CD14-positive monocyte (primary cell): ENCODE measurements at places on chromosomes 2 and 18.

DNA sequence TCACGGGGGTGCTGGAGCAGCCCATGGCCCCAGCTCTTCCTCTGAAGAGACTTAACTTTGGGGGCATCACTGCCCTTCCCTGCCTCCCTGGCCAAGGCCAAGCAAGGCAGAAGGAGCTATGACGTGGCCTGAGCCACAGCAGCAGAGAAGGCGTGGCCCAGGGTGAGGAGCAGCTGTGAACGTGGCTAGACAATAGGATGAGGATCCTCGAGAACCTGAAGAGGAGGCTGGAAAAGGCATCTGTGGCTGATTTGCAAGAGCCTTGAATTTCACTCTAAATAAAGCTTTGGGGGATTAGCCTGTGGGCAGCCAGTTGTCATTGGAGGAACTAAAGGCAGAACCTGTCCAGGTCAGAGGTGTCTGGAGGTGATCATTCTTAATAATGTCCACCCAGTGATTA lies 652.9 kb upstream of the ID2 start:
- DNase-seq: no peak

- no peak for DNase-seq
Observed at GRCh38 chr2:109080109-109080508, 48.9 kb upstream of the SH3RF3 start.

DNA sequence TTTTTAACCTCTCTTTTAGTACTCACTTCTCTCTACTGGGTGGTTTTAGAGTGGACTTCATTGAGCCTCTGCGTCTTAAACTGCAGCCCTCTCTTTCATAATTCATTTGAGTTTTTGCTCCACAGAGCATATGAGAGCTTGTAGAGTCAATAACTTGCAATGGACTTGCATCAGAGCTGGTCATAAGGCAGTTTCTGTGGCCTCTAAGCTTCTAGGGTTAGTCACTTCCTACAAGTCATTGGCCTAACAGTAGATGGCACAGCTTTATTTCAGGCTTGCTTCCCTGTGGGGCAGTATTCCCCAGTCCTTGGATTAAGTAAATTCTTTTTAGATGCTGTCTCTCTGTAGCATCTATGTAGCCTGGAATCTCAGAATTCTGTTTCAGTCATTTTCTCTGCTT lies 1435.7 kb downstream of the LRP1B start:
- DNase-seq: no peak

- no peak for DNase-seq
Observed at GRCh38 chr2:150733051-150733618, 245.7 kb upstream of the RND3 start.

DNA sequence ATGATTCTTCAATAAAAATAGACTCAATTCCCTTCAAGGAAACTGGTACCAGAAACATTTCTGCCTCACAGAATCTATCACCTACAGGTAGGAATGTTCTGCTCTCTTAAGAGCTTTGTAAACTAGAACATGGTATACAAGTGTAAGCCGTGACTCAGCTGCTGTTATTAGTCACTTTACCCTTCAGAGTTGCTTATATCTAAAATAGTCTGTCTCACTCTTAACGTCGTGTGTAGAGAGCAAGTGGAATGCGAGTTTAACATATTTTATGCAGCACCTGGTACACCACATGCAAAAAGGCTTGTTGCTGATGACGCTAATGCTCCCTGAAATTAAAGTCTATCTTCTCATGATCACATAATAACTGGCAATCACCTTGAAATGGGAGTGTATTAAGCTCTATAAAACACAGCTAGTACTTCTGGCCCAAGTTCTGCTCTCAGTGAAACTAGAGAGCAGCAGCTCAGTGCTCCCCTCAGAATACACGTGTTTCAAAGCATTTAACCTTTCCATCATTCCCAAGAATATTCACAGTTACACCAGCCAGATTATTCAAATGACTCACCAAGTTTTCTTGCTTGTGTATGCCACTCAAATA lies 420.0 kb downstream of the ZEB2 start:
- DNase-seq: no peak

- peak; percentile 92 for DNase-seq
Observed at GRCh38 chr2:101328474-101329007, 20.0 kb upstream of the RNF149 start.

- no peak for DNase-seq
Observed at GRCh38 chr2:29097569-29097968, 17.6 kb upstream of the CLIP4 start.

- DNase-seq: no peak
Observed at GRCh38 chr2:239305222-239305575, 95.6 kb downstream of the HDAC4 start.

- no peak for DNase-seq
Observed at GRCh38 chr2:188391354-188391753, 99.7 kb downstream of the GULP1 start.

GRCh38 chr18:73973972-73974371 lies 173.7 kb downstream of the FBXO15 start:
- DNase-seq: no peak

GRCh38 chr2:102238039-102238756 lies 51.4 kb downstream of the IL1RL2 start:
- DNase-seq: peak; percentile 57

DNA sequence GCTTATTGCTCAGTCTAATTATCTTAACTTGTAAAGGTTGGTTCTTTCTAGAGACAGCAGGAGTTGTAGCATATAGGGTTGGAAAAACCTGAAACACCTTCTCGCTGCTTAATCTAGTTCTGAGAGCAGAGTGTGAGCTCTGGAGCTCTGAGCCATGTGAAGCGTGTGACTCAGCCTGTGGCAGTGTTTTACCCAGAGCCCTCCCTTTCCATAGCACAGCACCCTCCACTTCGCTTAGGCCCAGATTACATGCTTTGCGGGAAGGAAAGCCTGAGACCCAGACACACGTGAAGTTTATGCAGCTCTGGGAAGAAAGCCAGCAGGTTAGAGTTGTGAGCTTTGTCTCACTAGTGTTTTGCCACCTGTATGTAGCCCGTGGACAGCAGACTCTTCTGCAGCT lies 74.5 kb downstream of the INPP4A start:
- DNase-seq: no peak

DNA sequence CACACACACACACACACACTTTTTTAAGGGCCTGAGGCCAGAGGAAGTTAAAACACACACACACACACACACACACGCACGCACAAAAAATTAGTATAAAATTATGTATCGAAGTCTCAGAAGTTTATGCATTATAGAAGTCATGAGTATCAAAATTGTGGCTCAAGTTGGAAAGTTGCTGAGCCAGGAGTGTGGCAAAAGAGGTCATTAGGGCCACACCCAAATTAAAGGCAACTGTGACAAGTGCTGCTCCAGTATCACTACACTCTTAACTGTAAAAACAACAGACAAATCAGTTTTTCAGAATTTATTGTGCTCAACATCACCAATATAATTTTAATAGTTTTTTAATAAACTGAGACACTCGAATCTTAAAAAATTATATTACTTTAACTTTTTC lies 36.9 kb downstream of the YWHAQ start:
- no peak for DNase-seq

GRCh38 chr2:150853263-150853662 lies 365.8 kb upstream of the RND3 start:
- DNase-seq: no peak

GRCh38 chr2:230413479-230413878 lies 2.5 kb upstream of the SP100 start:
- DNase-seq: no peak

GRCh38 chr2:161160226-161161073 lies at the start of gene TANK:
Gene TANK (plus strand): TSS chr2:161160428. CDS start chr2:161179663, 19,235 bp downstream.
- peak; percentile 96 for DNase-seq

GRCh38 chr2:70743677-70744076 lies 24.3 kb downstream of the ADD2 start:
- DNase-seq: no peak

DNA sequence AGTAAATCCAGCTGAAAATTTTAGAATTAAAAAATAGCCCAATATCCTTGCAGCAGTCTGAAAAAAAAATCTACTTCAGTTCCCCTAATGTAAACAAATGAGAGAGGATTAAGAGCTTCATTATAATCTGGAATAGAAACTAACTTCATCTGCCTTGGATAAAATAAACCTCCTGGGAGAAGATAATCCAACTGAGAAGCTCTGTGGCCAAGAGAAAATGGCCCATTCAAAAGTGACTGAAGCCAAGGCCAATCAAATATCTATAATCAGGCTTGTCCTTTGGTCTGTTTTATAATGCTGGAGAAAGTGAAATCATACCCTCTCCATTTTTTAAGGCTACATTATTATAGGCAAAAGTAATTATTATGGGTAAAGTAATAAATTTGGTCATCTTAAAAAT lies 110.0 kb downstream of the NEB start:
- DNase-seq: no peak

DNA sequence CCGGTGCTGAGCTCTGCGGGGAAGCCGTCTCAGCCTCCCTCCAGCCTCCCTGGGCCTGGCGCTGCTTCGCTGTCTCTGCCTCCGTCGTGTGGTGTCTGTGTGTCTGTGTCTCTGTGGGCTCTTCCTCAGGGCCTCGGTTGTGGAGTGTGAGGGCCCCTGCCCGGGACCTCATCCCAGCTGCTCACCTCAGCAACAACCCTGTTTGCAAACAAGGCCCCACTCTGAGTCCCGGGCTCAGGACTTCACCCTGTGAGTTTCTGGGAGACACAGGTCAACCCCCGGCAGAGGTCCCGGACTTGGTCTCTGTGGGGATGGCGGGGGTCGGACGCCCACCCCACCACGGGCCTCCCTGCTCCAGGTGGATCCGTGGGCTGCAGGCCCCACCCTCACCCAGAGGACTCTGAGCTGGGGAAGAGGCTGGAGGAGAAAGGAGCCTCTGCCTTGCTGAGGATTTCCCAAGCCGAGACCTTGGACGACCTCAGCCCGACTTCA lies 127.4 kb upstream of the CTDP1 start:
- no peak for DNase-seq

DNA sequence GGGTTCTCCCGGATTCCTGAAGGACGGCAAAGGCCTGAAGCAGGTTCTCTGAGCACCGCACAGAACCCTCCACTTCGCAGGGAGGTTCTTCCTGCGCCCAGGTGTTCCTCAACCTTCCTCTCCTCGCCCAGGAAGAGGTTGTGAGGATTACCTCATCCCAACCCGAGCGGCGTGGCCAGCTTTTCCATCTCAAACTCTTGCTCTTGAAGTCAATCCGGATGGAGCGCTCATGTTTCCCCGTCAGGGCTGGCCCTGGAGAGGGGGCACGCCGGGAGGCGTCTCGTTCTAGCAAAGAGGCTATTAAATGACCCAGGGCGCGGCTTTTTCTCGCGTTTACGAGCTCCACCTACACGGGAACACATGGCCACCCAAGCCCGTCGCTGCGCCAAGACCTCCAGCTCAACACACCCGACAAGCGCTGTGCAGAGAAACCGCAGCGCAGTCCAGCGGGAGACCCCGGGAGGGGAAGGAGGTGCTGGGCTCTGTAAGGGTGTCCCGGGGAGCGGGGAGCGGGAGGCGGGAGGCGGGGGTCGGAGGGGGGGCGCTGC lies 540 bp upstream of the RAB10 start:
- peak; percentile 28 for DNase-seq

GRCh38 chr18:28422577-28422976 lies 245.6 kb upstream of the CDH2 start:
- DNase-seq: no peak

- DNase-seq: no peak
Observed at GRCh38 chr2:145569108-145569507, 1049.2 kb upstream of the ZEB2 start.

DNA sequence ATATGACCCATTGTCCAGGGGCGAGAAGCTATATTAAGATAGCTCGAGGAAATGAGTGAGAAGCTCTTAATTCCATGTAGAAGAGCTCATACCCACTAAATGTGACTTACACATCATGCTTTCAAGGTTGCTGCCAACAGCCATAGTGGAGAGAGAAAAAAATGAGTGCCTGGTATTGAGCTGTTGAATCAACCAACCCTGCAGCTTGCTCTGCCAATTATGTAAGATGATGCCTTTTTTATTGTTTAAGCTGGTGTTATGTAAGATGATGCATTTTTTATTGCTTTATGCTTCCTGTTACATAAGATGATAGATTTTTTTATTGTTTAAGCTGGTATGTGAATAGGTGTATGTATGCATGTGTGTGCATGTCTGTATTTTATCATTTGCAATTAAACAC lies 228.2 kb downstream of the CCDC178 start:
- DNase-seq: no peak

GRCh38 chr18:45175511-45175910 lies 439.8 kb upstream of the SLC14A2 start:
- DNase-seq: no peak

- no peak for DNase-seq
Observed at GRCh38 chr2:50535971-50536759, 495.8 kb downstream of the NRXN1 start.

- DNase-seq: no peak
Observed at GRCh38 chr18:27750014-27750413, 426.9 kb downstream of the CDH2 start.

- DNase-seq: no peak
Observed at GRCh38 chr2:150462770-150463169, 24.7 kb downstream of the RND3 start.

GRCh38 chr18:48109961-48110493 lies 179.6 kb upstream of the SMAD2 start:
- DNase-seq: no peak
